ENCODE measurements at places on chromosomes 5 and 9.

DNA sequence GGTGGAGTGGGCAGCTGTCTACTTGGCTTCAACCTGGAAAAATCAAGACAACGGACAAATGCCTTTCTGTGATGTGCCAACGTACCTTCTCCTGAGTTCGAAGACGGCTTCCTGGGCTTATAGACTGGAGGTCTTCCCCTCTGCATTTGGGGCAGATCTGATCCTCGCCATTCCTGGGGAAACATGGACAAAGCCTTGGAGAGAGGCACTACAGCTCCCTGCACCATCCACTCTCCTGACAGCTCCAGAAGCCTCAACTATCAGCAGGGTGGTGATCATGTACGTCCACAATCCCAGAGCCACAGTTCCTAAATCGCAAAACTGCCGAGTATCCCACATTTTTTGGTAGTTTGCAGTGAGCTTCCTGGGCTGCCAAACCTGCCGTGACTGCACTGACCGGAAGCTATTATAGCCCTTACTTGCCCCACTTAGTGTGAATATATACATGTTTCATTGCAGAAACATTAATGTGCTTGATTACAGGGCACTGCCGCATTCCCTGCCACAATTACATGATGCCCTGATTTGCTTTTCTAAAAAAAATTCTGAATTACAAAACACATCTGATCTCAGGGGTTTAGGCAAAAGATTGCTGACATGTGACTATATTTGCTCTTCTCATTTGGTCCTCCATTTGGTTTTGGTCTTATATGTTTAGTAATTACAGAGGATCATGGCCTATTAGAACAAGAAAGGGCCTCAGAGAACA, 2.8 kb downstream of the TRAF1 start:
- no peak for DNase-seq

DNA sequence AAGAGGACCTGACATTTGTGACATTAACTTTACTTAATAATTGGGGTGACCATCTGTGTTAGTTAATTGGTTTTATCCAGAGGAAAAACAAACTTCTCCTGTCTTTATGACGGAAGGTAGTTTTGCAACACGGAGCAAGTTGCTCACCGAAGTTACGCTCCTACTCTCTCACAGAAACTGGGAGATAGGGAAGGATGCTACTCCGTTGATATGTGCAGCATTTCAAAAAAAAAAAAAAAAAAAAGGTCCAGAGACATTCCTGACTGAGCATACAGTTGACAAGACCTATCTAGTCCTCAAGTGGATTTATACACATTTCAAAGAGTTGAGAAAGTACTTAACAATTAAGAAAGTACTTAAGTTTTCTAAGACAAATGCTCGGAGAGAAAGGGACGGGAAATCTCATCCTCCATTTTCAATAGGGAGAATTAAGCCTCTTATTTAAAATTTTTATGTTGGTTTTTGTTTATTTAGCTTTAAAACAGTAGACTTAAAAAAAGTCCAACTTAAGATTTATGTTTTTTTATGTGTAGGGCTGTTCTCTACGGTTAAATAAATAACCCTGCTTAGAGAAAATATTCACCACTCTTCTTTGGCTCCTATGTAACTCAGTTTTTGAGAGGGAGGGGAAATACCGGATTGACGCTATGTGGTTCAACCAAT, 455 bp upstream of the FER start:
- DNase-seq: no peak

DNA sequence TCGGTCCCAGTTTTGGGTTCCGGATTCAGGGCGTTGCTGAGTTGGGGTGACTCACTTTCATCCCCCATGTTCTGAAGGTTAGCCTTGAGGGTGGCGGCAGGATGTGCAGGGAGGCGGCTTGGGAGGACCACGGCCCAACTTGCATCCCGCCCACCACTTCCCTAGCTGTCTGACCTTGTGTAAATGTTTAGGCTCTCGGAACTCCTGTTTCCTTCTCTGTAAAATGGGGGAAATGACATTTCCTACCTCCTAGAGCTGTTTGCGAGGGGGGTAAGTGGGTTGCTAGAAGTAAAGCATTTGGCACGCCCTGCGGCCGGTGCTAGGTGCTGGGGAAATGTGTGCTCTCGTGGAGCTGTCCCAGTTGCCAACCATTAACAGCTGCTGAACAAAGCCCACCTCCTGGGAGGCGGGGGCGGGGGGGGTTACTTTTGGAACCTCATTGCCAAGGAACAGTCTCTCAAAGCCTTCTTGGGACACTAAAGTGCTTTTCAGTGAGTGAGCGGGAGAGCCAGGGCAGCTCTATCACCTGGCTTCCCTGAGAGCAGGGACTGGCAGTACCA, 27.5 kb downstream of the PTGES2 start:
- DNase-seq: no peak

DNA sequence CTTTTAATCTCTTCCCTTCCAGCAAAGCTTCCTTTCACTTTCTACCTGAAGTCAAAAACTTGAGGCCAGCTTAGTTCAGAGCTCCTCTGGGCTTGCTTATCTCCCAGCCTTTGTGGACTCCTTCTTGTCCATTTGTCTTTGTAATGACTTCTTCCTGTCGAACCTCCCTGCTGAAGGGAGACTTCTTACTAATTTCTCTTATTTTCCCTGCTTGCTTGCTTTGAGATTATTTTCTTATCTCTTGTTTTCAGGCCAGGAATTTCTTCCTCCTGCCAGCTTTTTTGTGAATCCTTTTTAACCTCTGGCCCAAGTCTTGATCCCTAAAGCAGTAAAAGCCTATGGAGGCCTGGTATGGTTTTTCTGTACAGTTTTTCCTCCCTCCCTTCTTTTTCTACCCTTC, 46.8 kb upstream of the DHFR start:
- DNase-seq: no peak

Measured in GM23338 (cell line).